Inflammatory macrophage (primary cell): ENCODE measurements at places on chromosomes 7 and 10.

GRCh38 chr10:27529010-27529783, 25.1 kb downstream of the RAB18 start:
- DNase-seq: no peak

DNA sequence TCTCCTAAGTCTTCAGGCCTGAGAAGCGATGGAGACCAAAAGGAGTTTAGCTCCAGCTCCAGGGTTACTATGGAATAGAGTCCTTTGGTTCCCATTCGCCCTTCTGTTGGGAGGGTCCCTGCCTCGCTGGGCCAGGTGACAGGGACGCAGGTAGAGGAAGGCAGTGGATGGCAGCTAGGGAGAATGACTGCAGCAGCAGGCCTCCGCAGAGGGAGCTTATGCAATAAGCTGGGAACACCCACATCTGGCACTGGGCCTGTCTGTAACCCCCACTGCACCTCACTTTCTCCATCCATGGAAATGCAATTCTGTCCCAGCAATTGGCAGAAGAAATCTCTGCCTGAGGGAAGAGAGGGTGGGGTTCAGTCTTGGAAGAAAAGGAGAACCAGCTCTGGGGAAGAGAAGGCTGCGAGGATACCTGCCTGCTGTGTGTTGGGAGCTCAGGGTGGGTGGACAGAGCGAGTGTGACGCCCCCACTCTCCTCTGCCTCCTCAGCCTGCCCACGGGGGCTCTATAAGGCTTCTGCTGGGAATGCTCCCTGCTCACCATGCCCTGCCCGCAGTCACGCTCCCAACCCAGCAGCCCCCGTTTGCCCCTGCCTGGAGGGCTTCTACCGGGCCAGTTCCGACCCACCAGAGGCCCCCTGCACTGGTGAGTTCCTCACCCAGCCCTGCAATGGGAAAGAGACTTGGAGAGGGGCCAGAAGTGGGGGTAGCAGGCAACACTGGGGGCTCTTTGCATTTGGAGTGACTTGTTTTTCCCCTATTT, 10.3 kb downstream of the EPHB6 start:
- no peak for DNase-seq

DNA sequence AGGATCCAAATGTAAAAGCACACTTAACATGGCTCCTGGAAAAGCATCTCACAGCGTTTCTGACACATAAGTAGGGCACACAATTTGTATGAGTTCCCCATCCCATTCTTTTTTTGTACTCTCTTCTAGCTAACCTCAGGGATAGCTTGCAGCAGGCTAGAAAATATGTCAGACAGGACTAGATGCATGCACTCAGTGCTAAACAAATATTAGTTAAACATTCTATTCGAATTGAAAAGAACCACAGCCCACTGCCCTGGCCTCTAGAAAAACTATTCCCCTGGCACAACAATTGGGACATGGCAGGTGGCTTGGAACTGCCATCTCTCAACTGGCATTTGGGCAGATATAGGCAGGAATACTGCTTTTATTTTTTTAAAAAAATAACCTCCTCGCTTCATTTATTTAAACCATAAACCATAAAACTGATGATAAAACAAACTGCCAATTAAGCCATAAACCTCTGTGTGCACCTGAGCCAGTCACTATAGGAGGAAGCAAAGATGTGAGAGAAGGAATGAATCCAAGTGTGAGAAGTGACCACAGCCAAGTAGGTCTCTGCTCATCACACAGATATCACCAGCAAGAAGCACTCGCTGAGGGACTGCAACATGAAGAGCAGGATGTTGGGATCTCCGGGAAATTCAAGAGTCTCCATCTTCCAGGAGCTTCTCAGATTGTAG, 394.1 kb downstream of the NEBL start:
- DNase-seq: no peak

GRCh38 chr10:86079088-86079487, 287.5 kb downstream of the GRID1 start:
- no peak for DNase-seq

DNA sequence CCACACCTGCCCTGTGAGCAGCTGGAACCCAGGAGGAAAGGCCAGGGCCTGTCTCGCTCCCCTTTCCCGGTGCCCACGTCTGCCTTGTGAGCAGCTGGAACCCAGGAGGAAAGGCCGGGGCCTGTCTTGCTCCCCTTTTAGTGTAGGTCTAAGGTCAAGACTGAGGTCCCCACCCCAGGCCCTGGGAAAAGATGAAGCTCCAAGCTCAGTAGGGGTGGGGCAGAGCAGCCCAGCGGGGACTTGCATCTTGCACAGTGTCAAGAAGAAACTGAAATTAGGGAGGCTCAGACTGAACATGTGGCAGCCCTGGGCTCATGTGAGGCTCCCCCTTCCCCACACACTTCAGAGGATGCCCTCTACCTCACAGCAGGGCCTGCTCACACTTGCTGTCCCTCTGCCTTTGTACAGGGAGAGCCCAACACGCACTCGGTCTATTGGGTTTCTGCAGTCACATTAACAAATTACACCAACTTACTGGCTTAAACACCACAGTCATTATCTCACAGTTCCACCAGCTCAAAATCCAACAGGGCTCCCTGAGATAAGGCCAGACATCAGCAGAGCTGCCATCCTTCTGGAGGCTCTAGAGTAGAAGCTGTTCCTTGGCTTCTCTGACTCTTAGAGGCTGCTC, 12.4 kb downstream of the POLL start:
- DNase-seq: no peak

- DNase-seq: no peak
Measured at GRCh38 chr7:41108821-41109220, 594.1 kb downstream of the INHBA start.

- DNase-seq: no peak
Measured at GRCh38 chr10:11950325-11951018, 92.1 kb downstream of the UPF2 start.
